Daoy (cell line): ENCODE measurements at places on chromosomes 3 and 15. TPM values are rescaled to one million over a fixed set of nuclear protein-coding genes. Genes with fewer than 3 reads are reported as not detected.

GRCh38 chr3:119748991-119749390 is 32.9 kb upstream of the NR1I2 start:
- DNase-seq, result no peak

- no peak for DNase-seq
Observed at GRCh38 chr3:132433121-132433520, 15.8 kb downstream of the DNAJC13 start.

GRCh38 chr15:72961346-72961745 is 90.9 kb upstream of the NEO1 start:
- no peak for DNase-seq

- no peak for DNase-seq
Observed at GRCh38 chr15:29259233-29259632, 10.4 kb downstream of the NSMCE3 start.

DNA sequence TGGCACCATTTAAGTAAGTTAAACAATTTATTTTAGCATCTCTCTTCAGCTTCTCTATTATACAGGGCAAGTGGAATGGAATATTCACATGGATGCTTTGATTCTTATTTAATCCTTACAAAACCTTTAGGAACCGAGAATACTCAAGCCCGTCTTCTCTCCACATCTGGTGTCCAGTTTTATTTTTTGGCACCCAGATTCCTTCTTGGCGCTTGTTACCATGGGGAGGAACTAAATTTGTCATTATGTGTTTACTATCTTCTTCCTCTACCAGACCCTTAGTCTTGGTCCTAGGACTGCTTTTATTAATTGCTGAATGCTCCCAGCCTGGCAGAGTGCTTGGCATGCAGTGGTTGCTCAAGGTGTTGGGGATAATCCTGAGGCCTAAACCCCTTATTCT is 138.8 kb downstream of the CACNA2D3 start:
- no peak for DNase-seq

DNA sequence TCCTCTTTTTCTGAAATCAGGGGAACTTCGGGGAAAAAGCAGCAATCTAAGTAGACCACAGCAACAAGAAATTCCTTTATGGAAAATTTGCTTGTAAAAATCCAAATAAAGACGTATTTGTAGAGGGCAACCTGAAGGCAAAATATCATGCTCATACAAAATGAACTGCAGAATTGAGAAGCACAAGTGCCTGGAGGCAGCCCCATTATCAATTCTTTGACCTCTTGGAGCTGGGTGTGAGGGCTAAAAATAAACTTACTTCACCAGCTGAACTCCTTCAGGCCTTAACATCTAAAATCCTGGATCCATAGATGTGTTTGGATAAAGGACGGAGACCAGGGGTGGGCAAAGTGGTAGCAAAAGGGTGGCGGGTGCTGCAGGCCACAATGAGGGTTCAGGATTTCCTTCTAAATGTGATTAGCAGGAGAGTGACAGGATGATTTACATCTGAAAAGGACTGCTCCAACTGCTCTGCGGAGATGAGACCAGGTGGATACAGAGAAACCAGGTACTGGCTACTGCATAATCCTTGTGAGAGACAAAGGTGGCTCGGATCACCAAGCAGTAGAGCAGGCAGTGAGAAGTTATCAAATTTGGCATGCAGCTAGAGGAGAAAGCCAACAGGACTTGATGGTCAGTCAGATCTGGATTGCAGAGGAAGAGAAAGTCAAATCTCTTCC is 81.7 kb upstream of the TJP1 start:
- no peak for DNase-seq

GRCh38 chr15:57035664-57036063 is 117.2 kb downstream of the TCF12 start:
- no peak for DNase-seq

DNA sequence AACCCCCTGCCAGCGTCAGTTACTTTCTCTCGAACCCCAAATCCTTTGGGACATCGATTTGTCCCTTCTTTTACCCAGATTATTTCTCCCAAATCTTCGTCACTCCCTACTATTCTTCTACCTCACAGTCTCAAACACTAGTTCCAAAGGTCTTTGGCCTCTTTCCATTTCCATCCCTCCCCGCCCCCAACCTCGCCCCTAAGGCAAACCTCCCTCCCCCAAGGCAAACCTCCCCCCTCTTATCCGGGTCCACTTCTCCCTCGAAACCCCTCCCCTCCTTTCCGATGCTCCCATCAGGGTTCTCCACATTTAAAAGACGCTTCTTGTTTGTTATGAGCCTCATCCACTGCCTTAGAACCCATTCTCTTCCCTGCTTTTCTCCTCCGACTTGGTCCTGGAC is 583 bp downstream of the EAF1 start:
- DNase-seq, result no peak

- no peak for DNase-seq
Observed at GRCh38 chr3:170470063-170471016, 51.7 kb downstream of the CLDN11 start.

DNA sequence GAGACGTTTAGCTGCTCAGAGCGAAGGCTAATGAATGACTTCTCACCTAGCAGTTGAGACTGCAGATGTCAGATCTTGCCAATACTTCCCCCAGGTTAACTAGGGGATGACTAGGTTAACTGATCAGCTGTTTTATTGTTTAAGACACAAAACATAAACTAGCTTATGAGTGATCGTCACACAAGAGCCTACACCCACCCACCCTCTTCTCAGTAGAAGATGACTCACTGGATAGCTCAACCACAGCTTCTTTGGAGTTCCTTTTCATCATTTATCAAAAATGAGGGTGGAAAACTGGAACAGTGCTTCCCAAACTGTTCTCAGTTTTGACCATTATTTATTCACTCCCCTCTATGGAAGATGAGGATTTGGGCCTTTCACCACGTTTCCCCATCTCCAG is 25.2 kb downstream of the GASK1A start:
- peak; percentile 20 for DNase-seq

DNA sequence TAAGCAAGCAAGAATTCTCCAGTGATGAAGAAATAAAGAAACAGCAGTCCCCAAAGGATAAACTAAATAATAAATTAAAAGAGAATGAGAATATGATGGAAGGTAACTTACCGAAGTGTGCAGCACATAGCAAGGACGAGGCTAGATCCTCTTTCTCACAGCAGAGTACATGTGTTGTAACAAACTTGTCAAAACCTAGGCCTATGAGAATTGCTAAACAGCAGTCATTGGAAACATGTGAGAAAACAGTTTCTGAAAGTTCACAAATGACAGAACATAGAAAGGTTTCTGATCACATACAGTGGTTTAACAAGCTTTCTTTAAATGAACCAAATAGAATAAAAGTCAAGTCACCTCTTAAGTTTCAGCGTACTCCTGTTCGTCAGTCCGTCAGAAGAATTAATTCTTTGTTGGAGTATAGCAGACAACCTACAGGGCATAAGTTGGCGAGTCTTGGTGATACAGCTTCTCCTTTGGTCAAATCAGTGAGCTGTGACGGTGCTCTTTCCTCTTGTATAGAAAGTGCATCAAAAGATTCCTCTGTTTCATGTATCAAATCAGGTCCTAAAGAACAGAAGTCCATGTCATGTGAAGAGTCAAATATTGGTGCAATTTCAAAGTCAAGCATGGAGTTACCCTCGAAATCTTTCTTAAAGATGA is 4.5 kb upstream of the SCG5 start:
- DNase-seq, result no peak

DNA sequence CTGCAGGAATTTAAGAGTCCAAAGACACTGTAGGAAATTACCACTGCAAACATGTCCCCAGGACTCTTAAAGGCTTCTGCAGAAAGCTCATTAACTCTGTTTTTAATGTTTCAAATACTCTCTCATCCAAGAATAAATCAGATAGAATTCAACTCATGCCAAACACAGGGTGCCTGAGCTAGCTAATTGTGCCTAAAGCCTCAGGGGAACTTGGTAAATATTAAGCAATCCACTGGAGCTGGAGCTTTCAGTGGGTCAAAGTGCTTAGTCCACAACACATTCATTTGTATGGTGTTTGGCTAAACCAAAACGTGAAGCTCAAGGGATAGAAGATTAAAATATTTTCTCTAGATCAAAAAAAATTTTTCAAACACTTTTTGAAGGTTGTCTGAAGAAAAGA is 131.4 kb downstream of the THRB start:
- DNase-seq, result no peak

GRCh38 chr3:20051123-20051806 is 11.0 kb downstream of the KAT2B start:
- DNase-seq, result no peak

- DNase-seq, result no peak
Observed at GRCh38 chr15:36837246-36837645, 257.8 kb downstream of the CDIN1 start.

DNA sequence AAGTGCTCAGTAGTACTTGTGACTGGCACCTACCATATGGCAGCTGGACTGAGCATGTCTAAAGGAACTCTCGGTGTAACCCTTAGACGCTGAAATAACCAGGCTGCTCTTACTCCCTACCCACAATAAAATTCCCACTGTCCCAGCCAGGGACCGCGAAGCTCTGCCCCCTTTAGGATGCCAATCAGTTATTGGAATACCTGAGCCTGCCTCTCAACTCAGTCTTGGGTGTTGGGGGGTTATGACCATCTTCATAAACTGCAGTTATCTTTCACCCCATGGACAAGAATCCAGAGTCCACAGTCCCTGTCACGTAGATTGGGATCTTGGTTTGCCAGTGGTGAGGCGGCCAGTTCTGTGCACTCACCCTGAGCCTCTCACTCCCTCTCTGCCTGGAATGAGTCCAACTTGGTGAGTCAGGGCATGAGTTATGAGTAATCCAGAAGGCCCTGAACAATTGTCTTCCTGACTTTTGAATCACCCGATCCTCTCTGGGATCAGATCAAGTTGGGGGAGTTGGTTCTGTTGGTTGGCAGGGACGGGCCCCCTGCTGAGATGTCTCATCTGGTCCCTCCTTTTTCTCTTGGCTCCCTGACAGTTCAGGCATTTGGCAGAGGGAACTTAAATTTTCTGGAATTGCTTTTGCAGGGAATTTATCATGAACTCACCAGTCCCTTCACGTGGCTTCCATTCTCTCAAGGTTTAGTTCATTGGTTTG is 120.1 kb upstream of the UBE2E1 start:
- DNase-seq, result peak; percentile 98

DNA sequence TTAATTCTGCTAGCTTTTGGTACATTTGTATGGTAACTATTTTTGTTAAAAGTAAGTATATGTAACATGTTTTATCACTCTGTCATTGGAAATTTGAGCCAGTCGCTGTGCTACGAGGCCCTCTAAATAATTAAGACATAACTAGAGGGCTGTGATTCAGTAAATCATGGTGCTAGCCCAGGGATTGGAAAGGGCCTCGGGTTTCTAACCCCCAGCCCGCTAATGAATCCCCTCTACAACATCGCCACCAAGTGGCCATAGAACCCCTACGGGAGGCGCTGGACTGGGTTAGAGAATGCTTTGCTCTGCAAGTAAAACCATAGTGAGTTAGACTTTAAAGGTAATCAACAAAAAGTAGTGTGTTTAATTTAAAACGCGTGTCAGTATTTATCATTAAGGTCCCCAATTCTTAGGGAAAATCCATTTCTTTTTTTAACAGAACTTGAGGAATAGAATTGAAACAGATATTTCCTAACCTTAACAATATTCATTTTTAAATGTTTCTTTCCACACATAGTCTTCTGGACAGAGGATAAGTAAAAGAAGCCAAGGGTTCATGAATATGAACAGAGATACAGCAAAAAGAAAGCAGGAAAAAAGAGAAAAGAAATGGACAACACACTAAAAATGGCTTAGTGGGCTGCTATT is 744.7 kb downstream of the EPHA3 start:
- no peak for DNase-seq

- no peak for DNase-seq
Observed at GRCh38 chr3:114904633-114905032, 242.5 kb downstream of the ZBTB20 start.

- DNase-seq, result peak; percentile 67
Observed at GRCh38 chr15:59492389-59493377, 54.7 kb downstream of the FAM81A start.

DNA sequence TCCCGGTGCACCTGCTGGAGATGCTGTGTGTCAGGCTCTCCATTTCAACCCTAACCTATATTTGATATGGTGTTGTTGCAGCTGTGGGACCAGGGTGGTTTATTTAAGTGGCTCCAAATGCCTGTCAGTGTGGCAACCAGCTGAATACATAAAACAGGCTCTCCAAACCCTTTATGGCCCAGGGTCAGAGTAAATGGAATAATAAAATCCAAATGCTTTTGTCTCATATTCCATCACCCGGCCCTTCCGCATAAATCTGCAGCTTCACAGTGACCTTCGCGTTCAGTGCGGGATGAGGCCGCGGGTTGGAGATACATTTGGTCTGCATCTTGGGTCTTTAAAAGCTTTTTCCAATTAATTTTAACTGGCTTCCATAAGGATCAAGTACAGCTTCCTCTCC is 382.1 kb upstream of the NR2F2 start:
- no peak for DNase-seq

IL12A gene
- total RNA-seq, result 0.51 TPM in 1 of 2 replicates, not detected in the other

CKMT1A gene
- total RNA-seq, result 2.2 TPM in 1 of 2 replicates, not detected in the other

IMPG2 gene
- 0.21 TPM in 1 of 2 replicates, not detected in the other for total RNA-seq

CCR8 gene
- not detected in 2 replicates for total RNA-seq

C3orf20 gene
- total RNA-seq, result not detected in 2 replicates

CEP63 gene
- total RNA-seq, result 27.7 and 32.6 TPM in 2 replicates

TIGIT gene
- not detected in 2 replicates for total RNA-seq

SUSD5 gene
- 2.3 and 5.9 TPM in 2 replicates for total RNA-seq

LAMB2 gene
- total RNA-seq, result 30.2 and 40.1 TPM in 2 replicates

C3orf49 gene
- total RNA-seq, result not detected in 2 replicates
